ENCODE measurements at places on chromosomes 16 and 17.
A peak's percentile ranks its signal among the peaks of the same experiment; 100 is the strongest.

DNA sequence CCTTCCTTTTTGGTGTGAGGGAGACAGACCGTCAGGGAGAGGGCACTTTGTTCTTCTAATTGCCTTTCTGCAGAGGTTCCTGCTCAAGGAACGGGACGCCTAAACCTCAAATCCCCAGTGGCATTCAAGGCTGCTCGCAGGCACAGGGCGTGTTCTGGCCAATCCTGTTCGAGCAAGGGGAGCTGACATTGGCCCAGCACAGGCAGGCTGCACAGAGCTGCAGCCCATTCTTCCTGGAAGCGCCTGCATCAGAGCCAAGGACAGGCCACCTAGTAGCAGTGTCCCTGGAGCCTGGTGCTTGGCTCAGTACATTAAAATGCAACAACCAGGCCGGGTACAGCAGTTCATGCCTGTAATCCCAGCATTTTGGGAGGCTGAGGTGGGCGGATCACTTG, 72.2 kb upstream of the CREBBP start:
- DNase-seq, result no peak

GRCh38 chr17:81549031-81549557, 3.1 kb downstream of the FAAP100 start:
- no peak for DNase-seq

- DNase-seq, result no peak
Observed at GRCh38 chr17:80990921-80991644, 558 bp upstream of the CHMP6 start.

- no peak for DNase-seq
Observed at GRCh38 chr17:48219617-48220016, 112.1 kb downstream of the SNX11 start.

- no peak for DNase-seq
Observed at GRCh38 chr16:51138178-51138577, 12.9 kb downstream of the SALL1 start.

DNA sequence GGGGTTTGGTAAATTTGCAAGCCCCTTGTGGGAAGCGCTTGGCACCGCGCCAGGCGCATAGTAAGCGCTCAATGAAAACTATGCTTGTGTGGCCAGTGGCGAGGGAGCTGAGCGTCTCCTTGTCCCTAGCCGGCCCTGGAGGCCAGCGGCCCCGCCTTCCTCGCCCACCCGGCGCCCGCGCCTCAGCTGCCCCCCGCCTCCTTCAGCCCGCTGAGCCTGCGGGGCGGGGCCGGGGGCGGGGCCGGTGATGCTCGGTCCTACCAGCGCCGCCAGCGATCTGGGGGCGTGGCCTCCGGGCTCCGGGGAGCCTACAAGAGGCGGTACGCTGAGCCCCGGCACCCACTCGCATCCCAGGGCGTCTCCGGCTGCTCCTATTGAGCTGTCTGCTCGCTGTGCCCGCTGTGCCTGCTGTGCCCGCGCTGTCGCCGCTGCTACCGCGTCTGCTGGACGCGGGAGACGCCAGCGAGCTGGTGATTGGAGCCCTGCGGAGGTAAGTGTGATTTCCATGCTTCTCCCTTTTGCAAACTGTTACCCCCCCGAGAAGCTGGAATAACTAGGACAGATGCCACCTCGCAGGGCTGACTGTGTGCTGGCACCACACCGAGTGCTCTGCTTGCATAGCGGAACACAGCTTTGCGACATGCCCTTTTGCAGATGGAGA, at the start of gene CRISPLD2:
Gene CRISPLD2, plus strand, starts transcription at position 342 of the 661 bp plus-strand sequence. CDS start 18,511 bp downstream, outside the sequence.
- DNase-seq, result peak; percentile 86

DNA sequence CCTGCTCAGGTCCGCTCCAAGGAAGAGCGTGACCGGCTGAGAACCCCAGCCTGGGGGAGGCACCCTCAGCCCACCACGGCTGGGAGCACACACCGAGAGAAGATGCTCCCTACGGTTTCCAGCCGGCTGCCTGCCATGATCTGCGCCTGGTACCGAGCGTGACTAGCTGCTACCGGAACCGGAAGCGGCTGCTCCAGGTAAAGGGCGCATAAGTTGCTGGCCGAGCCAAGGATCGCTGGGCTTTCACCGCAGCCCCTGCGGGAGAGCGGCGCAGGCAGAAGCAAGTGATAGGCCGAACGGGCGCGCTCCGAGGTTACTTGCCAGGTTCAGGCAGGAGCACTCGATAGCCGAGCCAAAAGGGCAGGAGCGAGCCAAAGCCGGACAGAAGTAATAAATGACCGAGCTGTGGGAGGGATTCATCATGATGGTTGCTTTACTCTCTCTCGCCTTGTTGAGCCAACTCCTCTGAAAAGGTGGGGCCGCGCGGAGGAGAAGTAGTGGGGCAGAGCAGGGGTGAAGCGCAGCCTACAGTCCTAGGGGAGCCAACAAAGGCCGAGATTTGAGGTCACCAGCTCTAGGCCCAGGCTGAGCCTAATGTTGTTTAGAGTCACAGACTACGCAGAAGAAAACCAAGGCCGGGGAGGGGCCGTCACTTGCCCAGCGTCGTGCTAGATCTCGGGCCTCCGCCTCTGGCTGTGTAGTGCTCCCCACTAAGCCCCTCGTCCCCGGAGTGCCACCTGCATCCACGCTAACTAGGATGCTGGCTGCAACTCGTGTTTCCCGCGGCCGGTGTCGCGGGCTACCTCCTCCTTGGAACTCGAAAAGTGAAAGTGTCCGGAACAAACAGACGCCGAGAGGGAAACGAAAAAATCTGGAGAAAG, at the start of gene MRPS23:
Gene MRPS23, minus strand, starts transcription at position 171 of the 881 bp plus-strand sequence. Its CDS starts 34 bp downstream, at position 137.
- peak; percentile 96 for DNase-seq

DNA sequence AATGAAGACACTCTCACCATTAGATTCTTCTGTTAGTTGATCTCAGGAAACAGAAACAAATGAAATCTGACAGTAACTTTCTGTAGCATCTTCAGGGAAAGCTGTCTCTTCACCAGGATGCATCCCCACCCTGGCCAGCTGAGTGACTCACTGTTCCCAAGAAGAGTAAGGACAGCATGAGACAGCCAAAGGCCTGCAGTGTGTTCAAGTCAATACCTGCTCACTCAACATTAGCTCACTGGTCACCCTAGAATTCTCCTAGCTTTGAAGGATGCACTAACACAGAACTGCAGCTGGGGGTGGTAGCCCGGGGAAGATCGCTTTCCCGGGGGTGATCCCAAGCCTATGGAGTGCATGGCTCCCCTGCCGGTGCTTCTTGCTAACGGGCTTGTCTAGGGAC, 28.2 kb upstream of the CLEC18B start:
- DNase-seq, result no peak
